ENCODE measurements at places on chromosomes 3 and 15. TPM values are rescaled to one million over a fixed set of nuclear protein-coding genes. Genes with fewer than 3 reads are reported as not detected.

Gene SOX14
- total RNA-seq, result not detected

Gene GOLGA8Q
- not detected for total RNA-seq

Gene HYAL1
- total RNA-seq, result 1.3 TPM

Gene FBXL22
- total RNA-seq, result 0.17 TPM

Gene ONECUT1
- not detected for total RNA-seq

Gene PLD1
- total RNA-seq, result 32.5 TPM

Gene IMPG2
- 0.05 TPM for total RNA-seq

Gene PDCD7
- total RNA-seq, result 31.4 TPM

Gene LAMB2
- total RNA-seq, result 230 TPM

Gene CAMK1
- 3.1 TPM for total RNA-seq

Gene PLA2G4E
- total RNA-seq, result not detected

Gene GOLGA6A
- total RNA-seq, result not detected

Gene RAP2B
- 38.2 TPM for total RNA-seq

Gene MOBP
- not detected for total RNA-seq

Gene USP19
- 72.1 TPM for total RNA-seq

Gene SLC12A6
- 28.3 TPM for total RNA-seq

- peak; percentile 52 for DNase-seq
Measured at GRCh38 chr3:112604536-112604935, 36.4 kb downstream of the CCDC80 start.

GRCh38 chr15:33551860-33552259, 241.1 kb downstream of the RYR3 start:
- DNase-seq, result no peak

GRCh38 chr15:63371297-63371918, 10.2 kb downstream of the CA12 start:
- DNase-seq, result no peak

- DNase-seq, result no peak
Measured at GRCh38 chr15:91861223-91861622, 7.7 kb downstream of the SLCO3A1 start.

- DNase-seq, result no peak
Measured at GRCh38 chr3:138578141-138578540, 15.9 kb downstream of the CEP70 start.

GRCh38 chr3:43142472-43142871, 36.6 kb upstream of the POMGNT2 start:
- no peak for DNase-seq

- no peak for DNase-seq
Measured at GRCh38 chr3:126621171-126621570, 33.8 kb downstream of the TXNRD3 start.

DNA sequence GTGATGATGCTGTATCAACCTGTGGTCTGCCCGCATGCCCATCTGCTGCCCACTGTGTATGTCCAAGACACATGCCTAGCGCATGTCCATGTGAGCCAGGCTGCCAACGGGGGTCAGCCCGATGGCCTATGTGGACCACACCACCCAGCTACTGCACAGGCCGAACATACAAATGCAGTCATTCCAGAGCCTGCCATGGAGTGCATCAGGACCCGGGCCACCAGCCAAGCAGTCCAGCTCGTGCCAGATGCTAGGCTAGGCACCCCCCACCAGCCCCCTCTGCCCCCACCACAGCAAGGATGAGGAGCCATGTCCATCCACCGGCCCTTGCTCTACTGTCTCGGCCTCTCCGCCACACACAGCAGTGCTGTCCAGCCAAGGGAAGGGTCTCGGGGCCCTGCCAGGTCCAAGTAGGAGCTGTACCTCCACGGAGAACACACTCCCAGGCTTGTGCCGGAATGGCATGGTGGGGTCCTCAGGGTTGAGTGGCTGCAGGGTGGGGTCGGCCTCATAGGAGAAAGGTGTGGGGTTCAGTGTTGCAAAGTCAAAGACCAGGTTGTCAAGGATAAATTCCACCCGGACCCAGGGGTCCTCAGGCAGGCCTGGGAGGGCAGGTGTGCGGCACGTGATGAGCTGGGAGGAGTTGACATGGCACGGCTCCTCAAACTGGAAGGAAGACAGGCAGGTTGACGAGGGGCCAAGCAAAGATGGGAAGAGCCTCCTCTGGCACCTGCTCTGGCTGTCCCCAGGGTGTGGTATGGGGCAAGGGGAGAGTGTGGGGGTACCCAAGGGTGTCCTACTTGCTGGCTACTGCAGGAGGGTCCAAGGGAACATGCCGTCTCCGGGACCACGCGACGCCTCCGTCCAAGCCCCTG, 15.3 kb downstream of the PLXNB1 start:
- no peak for DNase-seq

- no peak for DNase-seq
Measured at GRCh38 chr3:171783626-171784025, 26.7 kb downstream of the PLD1 start.

DNA sequence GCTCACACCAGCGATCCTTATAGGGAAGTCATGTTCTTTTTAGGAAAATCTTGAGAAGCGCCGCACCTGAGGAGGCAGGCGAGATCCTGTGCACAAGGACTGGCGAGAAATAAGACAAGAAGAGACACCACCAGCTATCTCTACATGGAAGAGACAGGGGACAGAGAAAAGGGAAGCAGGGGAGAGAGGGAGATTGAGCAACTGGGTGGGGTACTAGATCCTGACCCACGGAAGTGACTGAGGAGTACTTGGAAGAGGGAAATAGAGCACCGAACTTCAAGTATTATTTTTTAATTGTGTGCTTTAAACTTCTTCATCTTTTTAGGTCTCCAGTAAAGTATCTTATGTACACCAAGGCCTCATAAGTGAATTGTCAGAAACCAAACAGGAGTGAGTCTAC, 742.0 kb upstream of the LMCD1 start:
- no peak for DNase-seq

- peak; percentile 96 for DNase-seq
Measured at GRCh38 chr3:134348524-134348923, 25.7 kb downstream of the AMOTL2 start.

DNA sequence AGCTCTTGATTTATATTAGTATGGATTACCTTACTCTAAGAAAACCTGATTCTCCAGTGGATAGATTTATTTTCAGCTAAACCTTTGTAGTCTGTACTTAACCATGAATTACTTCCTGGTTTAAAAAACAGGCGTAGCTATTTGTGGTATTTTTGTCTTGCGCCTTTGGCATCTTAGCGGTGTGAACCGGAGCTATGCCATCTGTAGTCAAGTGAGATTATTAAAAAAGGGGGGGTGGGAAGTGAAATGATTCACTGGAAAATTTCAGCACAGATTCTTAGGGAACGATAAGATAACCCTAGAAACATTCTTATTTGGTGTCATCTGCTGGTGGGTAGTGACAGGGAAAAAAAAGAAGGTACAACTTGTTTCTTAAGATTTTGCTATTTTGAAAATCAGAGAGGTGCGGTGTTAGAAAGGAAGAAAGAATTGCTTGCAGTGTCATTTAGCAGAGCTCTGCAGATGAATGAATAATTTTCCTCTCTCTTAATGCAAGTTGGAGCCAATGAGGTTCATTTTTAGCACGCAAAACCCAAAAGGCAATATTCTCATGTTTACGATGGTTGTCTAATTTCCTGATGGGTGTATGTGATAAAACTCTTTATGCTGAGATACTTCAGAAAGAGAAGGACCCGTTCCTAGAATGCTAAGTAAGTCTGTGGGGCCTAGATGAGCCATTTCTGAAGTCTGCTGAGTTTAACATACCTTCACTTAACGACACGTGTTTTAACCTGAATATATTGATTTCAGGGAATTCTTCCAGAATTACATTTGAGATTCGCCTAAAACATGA, 44.0 kb downstream of the PSMD6 start:
- DNase-seq, result peak; percentile 71

DNA sequence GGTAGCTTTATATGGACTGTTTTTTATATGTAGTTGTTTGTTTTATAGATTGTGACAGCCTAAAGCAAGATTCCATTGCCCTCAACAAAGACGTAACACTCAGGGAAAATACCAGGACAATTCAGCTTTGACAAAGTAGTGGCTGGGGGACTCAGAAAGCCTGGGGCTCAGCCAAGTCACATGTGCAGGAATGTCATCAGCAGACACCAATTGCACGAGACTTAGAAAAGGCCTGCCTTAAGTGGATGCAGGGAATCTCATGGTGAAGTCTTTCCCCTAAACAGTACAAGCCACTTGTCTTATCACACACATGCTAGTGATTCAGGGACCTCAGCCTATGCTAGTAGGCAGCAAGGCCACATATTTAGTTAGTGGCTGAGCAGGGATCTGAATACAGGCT, 381.8 kb upstream of the THBS1 start:
- no peak for DNase-seq

DNA sequence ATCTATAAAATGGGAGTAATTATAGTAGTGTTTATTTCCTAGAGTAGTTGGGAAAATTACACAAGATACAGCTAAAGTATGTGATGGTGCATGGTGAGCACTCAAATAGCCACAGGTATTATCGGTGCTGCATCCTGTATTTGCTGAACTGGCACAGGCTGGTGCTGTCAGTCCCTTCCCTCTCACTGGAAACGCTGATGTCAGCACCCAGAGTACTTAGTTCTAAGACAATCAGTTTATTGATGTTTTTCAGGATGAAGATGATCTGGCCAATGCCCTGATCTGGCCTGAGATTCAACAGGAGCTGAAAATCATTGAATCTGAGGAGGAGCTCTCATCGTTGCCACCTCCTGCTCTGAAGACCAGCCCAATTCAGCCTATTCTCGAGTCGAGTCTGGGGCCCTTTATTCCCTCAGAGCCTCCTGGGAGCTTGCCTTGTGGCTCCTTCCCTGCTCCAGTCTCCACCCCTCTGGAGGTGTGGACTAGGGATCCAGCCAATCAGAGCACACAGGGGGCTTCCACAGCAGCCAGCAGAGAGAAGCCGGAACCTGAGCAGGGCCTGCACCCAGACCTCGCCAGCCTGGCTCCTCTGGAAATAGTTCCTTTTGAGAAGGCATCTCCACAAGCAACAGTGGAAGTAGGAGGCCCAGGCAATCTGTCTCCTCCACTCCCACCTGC, 49.7 kb downstream of the TMEM39A start:
- DNase-seq, result no peak

DNA sequence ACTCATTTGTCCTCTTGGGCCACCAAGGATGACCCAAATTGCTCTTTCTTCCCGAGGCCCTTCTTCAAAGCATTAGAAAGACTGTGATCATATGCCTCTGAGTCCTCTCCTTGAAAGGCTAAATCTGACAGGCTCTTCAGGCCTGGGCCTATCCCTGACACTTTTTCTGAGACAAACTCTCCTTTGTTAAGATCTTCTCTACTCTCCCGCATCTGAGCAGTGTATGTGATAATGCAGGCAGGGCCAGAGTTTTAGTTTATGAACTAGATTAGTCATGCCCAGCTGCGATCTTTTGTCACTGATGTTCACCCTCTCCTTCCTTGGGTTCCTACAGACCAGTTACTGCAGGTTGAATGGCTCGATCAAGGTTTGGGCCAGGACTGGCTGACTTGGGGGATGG, 39.2 kb downstream of the MASP1 start:
- no peak for DNase-seq

DNA sequence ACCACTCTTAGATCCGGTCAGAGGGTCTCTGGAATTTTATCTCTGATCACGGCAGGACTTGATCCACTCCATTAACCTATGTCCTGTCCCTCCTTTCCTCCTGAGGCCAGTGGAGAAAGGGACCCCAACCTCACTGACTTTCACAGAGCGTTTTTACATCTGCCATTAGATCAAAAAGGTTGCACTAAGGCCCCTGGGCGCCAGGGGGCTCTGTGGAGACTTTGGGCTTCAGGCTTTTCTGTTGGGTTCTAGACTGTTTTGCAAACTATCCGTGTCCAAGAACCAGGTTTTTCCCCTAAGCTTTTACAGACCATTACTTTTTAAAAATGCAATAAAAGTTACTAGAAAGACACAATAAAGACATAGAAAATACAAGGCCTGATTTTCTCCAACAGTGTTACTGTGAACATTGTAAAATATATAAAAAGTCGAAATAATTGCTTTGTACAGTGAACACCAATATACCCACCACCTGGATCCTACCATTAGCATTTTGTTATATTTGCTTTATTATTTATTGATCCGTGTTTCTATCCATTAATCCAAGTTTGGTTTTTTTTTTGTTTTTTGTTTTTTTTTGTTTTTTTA, 159.7 kb downstream of the POLR2M start:
- DNase-seq, result no peak

DNA sequence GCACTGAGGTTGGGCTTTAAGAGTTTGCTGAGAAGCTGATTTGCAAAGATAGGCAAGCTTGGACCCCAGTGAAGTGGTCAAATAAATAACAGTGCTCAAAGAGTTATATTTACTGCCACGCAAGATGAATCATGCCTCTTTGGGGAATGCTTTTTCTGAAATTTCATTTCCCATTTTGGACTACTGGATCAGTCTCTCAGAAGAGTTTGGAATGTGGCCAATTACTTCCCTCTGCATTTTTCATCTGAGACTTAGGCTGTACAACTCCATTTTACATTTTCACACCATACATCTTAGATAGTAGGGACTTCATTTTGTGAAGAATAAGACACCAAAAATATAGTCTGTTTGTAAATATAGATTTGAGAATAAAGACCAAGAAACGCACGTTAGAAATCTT, 419.7 kb downstream of the FGF12 start:
- no peak for DNase-seq

DNA sequence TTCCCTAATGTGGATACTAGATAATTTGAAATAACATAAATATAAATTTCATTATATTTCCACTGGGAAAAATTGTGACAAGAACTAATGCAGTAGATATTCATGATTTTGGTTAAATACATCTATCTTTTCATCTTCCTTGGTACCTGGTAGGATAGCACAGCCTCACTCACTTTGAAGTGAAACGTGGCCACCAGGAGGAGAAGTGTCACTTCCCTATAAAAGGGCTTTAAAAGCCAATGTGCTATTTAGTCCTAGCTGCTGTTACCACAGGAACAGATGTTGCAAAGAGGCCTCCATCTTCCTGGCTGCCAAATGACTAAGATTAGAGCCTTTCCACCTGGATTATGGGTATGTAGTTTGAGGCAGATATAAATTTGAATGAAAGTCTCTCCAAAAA, 140.0 kb downstream of the PLOD2 start:
- no peak for DNase-seq
